ENCODE measurements at places on chromosomes 4 and X. TPM values are rescaled to one million over a fixed set of nuclear protein-coding genes. Genes with fewer than 3 reads are reported as not detected.
A peak's percentile ranks its signal among the peaks of the same experiment; 100 is the strongest.

GRCh38 chrX:109783701-109784079, 50.6 kb upstream of the ACSL4 start:
- no peaks in the 10 kb centered on the region for H3K36me3 ChIP-seq
- H3K27me3 ChIP-seq: no peaks in the 10 kb centered on the region
- DNase-seq: no peak
- H3K27ac ChIP-seq: no peak overlapping the region
- no peak overlapping the region for H3K4me3 ChIP-seq

- no peak overlapping the region for H3K4me3 ChIP-seq
- no peak for DNase-seq
- H3K27ac ChIP-seq: no peak overlapping the region
Measured at GRCh38 chr4:11720292-11720691, 291.6 kb upstream of the HS3ST1 start.

TMEM184C gene
- total RNA-seq: 37.6 TPM

GRCh38 chrX:2576793-2577192, 76.0 kb upstream of the DHRSX start:
- H3K27me3 ChIP-seq: peaks cover 8% of the 10 kb centered on the region
- H3K36me3 ChIP-seq: no peaks in the 10 kb centered on the region
- H3K27ac ChIP-seq: no peak overlapping the region
- no peak overlapping the region for H3K4me3 ChIP-seq

HTN1 gene
- not detected for total RNA-seq

DNA sequence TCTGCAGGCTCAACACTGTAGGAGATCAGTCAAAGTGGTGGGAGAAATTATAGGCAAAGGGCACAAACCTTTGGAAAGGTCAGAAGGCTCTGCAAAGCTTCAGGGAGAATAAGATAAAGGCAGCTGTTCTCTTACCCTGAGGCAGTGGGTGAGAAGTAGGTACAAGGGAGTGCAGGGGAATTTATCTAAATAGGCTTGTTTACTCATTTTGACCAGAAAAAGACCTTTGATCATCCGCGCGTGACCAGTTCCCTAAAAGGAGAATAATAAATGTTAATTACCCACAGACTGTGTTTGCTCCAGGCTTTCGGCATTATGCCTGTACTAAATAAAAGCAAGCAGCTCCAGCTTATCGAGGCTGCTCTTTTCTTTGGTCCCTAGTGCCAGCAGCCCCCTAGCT, 9.3 kb downstream of the FGFBP2 start:
- H3K36me3 ChIP-seq: no peaks in the 10 kb centered on the region
- no peak overlapping the region for H3K27ac ChIP-seq
- H3K4me3 ChIP-seq: no peak overlapping the region
- DNase-seq: no peak
- H3K27me3 ChIP-seq: no peaks in the 10 kb centered on the region

GRCh38 chrX:153820601-153821000, 9.7 kb downstream of the PDZD4 start:
- H3K36me3 ChIP-seq: no peaks in the 10 kb centered on the region
- no peak overlapping the region for H3K27ac ChIP-seq
- no peak overlapping the region for H3K4me3 ChIP-seq
- H3K27me3 ChIP-seq: no peaks in the 10 kb centered on the region
- peak; percentile 42 for DNase-seq
- H3K4me1 ChIP-seq: no peaks in the 10 kb centered on the region
